ENCODE measurements at places on chromosomes 3 and 15.
A peak's percentile ranks its signal among the peaks of the same experiment; 100 is the strongest.

GRCh38 chr15:59687836-59688235 lies 1.3 kb downstream of the BNIP2 start:
- peak; percentile 6 for DNase-seq

DNA sequence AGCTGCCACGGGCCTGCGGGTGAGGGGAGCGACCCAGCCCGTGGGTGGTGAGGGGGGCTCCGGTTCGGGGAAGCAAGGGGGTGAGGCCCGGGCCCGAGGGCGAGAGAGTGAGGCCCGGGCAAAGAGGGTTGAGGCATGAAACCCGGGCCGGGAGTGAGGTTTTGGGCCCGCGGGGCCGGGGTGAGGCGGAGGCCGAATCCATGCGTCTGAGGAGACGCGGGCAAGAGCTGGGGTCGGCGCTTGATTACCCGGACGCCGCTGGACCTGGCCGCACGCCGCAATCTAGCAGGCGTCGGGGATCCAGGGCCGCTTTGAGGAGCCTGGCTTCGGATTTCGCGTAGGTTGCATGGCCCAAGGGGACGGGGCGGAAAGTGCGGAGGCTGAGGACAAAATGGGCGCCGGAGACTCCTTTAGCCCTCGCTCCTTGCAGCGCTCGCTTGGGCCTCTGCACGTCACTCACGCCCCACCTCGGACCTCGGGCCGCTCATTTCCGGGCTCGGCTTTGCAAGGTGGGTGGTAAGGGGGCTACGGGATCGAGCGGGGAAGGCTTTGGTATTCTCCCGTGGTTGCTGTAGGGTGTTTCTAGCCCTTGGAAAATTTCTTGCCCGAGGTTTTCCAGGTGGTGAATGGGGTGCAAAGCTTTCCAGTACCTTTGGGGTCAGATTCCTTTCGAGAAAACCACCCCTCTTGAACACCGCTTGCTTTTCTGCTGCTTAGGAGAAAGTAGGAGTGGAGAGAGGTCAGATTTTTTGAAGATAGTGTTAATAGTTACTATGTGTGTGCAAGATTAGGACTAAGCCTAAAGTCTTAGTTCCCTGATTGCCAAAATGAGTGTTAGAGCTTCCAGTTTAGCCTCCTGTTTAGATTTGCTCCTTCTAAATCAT lies 827 bp downstream of the SLC25A36 start:
- DNase-seq, result peak; percentile 61

DNA sequence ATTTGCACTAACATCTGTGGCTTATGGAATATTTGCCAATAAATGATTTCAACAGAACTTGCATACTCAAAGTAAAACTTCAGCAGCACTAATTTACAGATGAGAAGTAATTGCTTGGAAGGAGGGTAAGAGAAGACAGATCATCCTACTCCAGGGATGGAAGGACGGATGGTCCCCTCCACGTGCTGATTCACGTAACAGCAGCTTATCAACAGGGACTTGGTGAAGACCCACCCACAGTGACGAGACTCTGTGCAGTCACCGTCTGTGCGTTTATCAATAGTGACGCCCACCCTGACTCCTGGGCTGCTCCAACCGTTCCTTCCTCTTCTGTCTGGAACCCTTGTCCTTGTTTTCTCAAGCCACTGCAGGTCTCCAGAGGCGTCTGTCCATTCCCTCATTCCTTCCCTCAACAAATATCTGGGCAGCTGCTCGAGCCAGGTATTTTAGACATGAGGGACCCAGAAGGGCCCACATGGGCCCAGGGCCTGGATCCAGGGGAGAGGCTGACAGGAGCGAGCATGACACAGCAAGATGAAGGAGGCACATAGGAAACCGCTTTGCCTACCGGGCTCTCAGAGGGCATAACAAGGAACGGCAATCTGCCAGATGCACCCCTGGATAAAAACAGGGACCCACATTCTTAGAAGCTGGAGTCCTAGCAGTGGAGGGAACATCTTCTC lies 33.3 kb downstream of the PCSK6 start:
- no peak for DNase-seq

DNA sequence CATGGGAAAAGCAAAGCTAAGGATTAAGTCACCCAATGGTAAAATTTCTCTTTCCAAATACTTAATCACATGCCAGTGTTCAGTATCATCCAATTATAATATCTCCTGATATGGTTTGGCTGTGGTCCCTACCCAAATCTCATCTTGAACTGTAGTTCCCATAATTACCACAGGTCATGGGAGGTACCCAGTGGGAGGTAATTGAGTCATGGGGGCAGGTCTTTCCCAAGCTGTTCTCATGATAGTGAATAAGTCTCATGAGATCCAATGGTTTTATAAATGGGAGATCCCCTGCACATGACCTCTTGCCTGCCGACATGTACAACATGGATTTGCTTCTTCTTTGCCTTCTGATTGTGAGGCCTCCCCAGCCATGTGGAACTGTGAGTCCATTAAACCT lies 26.1 kb upstream of the NMB start:
- DNase-seq, result no peak

DNA sequence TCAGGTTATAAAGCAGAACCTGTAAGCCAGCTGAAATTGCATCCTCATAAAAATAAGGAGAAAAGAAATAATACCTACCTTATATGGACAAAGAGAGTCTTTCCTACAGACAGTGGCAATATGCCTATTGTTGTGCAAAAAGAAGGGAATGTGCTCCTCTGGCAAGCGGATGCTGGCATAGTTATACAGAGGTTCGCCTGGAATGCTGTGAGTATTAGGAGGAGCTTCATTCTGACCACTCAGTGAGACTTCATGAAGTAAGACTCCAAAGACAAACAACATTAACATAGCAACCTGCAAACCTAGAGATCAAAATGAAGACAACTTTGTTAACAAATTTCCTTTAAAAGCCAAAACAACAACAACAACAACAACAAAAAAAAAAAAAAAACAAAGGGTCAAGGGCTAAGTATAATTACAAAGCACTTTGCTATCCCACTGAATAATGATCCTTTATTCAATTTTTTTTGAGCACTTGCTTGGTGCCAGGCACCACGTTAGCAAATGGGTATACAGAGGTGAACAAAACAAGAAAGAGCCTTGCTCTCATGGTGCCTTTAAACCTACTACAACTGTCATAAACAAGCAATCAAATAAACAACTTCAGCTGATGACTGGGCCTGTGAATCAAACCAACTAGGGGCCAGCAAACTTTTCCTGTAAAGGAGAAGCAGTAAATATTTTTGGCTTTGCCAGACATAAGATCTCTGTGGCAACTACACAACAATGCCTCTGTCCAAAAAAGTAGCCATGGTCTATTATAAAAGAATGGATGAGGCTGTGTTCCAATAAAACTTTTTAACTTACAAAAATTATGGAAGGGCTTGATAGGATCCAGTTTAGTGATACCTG lies 3.7 kb downstream of the EOGT start:
- DNase-seq, result peak; percentile 42

- DNase-seq, result peak; percentile 20
Measured at GRCh38 chr15:69394556-69395282, 19.4 kb upstream of the KIF23 start.

DNA sequence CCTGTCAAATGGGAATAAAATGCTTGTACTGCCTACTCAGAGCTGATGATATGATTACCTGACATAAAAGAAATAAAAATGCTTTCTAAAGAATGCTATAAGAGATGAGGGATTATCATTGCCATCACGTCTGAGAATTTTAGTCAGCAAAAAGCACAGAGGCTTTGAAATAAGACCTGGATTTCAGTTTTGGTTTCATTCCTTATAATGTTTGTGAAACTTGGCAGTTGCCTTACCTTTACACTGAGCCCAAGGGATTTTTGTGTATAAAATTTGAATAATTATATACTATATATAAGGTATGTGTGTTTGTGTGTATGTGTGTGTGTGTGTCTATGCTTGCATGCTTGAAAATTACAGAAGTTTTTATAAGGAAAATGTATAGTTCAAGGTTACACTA lies 634.8 kb upstream of the BCHE start:
- DNase-seq, result no peak

GRCh38 chr15:78035861-78036476 lies 41.5 kb downstream of the TBC1D2B start:
- DNase-seq, result no peak

- DNase-seq, result no peak
Measured at GRCh38 chr3:53182764-53183355, 21.9 kb downstream of the PRKCD start.

GRCh38 chr3:152656972-152657355 lies 178.0 kb upstream of the P2RY1 start:
- no peak for DNase-seq

DNA sequence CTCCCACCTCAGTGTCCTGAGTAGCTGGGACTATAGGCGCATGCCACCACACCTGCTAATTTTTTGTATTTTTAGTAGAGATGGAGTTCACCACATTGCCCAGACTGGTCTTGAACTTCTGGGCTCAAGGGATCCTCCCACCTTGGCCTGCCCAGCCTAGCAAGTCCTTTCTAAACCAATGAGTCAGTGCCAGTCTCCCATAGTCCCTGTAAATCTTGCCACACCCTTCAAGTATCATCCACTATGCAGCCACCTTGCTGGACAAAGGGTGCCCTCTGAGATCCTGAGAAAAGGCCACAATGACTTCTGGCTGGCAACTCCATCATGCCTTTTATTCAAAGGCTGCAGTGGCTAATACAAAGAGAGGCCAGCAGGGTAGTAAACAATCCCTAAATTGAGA lies 184.0 kb downstream of the ABHD5 start:
- no peak for DNase-seq

- DNase-seq, result peak; percentile 81
Measured at GRCh38 chr3:39126532-39127071, 19.1 kb downstream of the TTC21A start.

- no peak for DNase-seq
Measured at GRCh38 chr3:47057212-47057671, 77.8 kb downstream of the NBEAL2 start.
